ENCODE measurements at places on chromosomes 1 and 21.

DNA sequence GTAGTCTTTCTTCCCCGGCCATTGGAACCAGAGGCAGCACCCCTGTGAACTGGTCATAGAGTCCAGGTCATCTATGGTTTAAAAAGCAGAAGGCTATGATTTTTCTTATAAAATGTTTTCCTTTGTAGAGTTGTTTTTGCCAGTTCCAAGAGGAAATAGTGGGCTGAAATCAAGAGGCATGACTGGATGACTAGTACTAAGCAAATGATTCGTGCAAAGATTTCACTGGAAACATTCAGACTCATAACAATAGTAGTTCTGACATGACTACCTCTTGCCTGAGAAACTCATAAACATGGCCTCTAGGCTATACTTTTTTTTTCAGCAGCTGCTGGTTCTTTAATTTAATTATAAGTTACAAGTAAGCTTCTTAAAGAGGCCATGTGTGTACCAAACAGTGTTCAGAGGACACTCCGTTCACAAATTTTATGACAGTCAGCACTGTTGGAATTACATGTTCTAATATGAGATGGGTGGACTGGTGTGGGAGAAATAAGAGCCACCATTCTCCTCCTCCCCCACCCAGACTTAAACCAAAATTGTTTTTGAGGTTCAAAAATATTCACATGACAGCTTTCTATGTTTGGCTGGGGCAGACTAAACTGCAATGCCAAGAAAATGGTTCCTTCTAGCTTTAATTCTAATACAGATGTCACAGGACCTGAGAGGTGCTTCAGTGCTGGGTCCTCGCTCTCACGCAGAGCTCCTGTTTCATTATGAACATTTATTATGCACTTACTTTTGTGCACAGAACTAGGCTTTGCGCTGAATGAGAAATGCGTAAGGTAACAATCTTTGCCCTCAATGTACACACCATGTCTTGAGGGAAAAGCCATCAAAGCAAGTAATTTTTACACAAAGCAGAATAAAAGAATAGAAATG, 147.5 kb downstream of the ZC3H11B start:
- no peak for DNase-seq

- no peak for DNase-seq
Observed at GRCh38 chr1:157111396-157112165, 12.0 kb upstream of the ETV3L start.

DNA sequence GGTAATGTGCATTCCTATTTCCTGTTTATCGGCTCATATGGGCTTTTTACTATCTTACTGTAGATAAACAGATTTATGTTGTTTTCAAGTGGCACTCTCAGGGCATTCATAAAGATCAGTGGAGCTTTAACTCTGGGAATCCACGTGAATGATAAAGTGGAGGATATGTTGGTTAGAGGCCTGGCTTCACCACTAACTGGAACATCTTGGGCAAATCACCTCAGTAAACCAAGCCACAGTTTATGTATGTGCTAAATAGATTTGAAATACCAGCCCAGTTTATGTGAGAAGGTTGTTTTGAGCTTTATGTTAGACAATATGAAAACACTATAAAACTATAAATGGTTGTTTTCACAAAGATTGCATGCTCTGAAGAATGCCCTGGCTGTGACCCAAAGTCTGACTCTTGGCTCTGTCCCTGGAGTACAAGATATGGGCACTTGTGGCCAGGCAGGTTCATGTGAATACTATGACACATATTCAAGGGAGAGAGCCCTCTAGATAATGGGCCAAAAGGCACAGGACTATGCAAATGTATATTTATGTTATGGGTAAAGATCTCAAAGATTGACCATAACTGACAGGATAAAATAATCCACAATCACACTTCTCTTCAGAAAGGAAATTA, 36.7 kb downstream of the FAM163A start:
- DNase-seq = no peak

- no peak for DNase-seq
Observed at GRCh38 chr21:43626390-43626789, 32.9 kb downstream of the HSF2BP start.

- DNase-seq = no peak
Observed at GRCh38 chr1:237293804-237294203, 251.8 kb downstream of the RYR2 start.

DNA sequence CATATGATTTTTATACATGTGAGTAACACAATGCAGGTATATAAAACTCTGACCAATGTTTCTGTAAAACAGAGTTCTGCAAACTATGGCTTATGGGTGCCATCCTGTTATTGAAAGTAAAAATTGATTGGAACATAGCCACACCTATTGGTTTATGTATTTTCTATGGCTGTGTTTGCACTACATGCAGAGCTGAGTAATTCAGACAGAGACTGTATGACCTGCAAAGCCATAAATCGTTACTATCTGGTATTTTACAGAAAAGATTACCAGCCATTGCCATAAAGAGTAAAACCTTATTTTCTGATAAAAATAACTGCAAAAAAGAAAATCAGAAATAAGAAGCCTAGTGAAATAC, 13.1 kb downstream of the GBP1 start:
- no peak for DNase-seq

DNA sequence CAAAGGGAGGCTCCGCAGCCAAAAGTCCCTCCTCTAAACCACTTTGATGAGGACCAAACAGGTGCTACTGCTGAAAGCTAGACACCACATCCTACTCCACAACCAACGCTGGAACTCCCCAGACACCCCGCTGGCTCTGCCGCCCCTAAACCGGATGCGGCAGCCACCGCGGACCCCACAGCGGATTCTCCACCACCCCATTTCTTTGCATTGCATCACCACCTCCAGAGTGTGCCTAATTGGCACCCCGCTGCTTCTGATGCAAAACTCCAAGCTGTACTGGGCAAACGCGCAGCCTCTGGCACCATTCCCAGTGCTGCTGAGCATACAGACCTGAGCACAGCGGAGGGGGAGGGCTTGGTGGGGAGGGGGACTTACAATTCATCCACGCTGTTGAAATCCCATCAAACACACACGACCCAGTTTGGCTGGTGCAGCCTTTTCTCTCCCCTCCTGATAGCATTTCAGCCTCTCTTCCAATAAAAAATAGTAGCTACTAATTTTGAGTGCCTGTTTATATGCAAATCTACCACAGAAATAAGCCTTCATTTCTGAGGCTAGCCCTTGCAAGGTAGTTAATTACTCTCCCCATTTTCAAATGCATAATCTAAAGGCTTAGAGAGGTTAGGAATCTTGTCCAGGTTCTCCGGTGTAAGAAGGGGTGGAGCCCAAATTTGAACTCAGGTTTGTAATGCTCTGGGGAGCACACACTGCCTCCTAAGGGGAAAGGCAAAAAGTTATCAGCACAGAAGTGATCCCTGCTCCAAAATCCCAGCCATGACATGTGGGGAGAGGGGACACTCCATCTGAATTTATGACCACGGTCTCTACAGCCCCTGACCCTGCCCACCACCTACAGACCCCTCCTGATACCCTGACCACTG, 12.2 kb upstream of the RGS16 start:
- DNase-seq = peak; percentile 67

DNA sequence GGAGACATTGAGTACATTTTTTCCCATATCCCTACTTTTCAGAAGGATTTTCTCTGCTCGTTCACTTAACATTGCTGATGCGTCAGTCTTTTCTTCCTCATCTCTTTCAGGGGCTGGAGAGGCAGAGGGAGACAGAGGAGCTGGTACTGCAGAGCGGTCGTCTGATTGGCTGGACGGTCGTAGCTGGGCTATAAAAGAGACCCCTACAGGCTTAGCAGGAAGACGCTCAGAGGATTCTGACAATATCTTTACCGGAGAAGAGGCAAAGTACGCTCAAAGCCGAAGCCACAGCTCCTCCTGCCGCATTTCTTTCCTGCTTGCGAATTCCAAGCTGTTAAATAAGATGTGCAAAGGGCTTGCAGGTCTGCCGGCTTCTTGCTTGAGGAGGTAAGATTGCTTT, at the start of gene RGS4:
TSS of gene RGS4 (plus strand) at position 220 of the 400 bp plus-strand sequence. CDS start at position 344, 124 bp downstream.
- DNase-seq = no peak

- no peak for DNase-seq
Observed at GRCh38 chr1:202835548-202836072, 24.9 kb downstream of the PCAT6 start.

GRCh38 chr1:155070158-155070621, 6.7 kb downstream of the EFNA4 start:
- DNase-seq = no peak

DNA sequence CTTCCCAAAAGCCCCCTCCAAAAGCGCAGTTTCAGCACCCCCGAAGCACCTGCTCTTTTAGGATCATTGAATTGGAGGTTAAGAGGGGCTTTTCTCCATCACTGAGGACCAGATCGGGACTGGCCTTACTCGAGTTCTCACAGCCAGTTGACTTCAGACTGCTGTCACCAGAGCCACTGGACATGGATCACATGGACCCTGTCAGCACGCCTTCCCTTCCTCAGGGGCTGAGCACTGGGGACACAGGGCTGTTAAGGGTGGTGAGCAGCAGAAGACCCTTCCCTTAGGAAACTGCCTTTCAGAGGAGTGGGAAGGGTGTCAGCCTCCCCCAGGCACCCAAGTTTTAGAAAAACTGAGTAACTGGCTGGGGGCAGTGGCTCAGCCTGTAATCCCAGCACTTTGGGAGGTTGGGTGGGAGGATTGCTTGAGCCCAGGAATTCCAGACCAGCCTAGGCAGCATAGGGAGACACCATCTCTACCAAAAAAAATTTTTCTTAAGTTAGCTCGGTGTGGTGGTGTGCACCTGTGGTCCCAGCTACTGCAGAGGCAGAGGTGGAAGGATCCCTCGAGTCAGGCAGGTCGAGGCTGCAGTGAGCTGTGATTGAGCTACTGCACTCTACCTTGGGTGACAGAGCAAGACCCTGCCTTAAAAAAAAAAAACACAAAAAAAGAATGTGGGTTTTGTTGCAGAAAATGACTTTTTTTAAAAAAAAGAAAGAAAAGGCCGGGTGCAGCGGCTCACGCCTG, 584 bp upstream of the FGR start:
- no peak for DNase-seq

DNA sequence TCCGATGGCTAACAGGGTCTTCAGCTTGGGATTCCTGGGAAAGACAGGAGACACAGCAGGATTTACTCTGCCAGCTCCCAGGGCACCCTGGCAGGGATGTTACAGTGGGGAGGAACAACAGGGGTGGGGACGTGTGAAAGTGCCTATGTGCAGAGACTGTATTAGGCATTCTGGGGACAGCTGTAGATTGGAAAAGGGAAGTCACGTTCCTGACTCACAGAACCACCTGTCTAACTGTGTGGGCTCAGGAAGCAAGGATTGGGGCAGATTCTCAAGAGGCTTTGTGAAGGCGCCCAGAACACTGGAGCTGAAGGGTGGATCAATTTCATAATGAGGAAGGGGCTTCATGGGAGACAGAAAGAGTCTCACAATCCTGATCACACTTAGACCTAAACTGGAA, 4.4 kb downstream of the CHIT1 start:
- DNase-seq = no peak

GRCh38 chr1:1406101-1406820, 832 bp downstream of the MRPL20 start:
- DNase-seq = no peak

- no peak for DNase-seq
Observed at GRCh38 chr1:44884746-44885145, 41.7 kb upstream of the PTCH2 start.

GRCh38 chr1:60850084-60850483, 232.3 kb upstream of the NFIA start:
- DNase-seq = no peak

- DNase-seq = peak; percentile 48
Observed at GRCh38 chr1:46394108-46394871, at the start of gene FAAH. FAAH (plus strand) TSS chr1:46394317; CDS start chr1:46394349, 32 bp downstream.

DNA sequence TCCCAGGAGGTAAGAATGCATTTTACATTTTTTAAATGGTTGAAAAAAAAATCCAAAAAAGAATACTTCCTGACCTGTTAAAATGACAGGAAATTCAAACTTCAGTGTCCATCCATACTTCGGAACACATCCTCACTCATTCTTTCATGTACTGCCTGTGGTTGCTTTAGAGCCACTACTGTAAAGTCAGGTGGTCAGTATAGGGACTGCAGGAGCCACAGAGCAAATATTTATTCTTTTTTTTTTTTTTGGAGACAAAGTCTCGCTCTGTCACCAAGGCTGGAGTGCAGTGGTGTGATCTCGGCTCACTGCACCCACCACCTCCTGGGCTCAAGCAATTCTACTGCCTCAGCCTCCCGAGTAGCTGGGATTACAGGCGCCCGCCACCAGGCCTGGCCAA, 124.7 kb downstream of the CLIC6 start:
- no peak for DNase-seq

- DNase-seq = no peak
Observed at GRCh38 chr1:204902671-204903070, 32.0 kb downstream of the NFASC start.

- DNase-seq = no peak
Observed at GRCh38 chr1:33177996-33178540, 3.8 kb downstream of the TRIM62 start.

DNA sequence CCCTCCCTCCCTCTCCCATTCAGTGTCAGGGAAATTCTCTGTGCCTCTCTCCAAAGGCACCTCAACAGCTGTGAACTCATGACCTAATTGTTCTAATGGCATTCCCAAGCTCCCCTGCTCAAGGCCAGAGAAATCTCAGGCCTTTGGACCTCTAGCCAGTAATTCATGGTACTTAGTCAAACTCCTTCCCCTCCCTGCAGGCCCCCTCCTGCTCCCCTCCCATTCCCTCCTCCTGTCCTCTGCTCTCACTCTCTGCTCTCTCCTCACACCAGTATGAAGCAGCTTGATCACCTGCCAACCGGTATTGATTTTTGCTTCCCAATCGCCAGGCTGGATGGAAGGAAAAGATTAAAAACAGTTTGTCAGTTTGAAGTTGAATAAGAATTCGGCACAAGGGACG, 370.5 kb upstream of the PBX1 start:
- no peak for DNase-seq

- DNase-seq = no peak
Observed at GRCh38 chr1:6389971-6390370, 3.6 kb downstream of the ACOT7 start.

DNA sequence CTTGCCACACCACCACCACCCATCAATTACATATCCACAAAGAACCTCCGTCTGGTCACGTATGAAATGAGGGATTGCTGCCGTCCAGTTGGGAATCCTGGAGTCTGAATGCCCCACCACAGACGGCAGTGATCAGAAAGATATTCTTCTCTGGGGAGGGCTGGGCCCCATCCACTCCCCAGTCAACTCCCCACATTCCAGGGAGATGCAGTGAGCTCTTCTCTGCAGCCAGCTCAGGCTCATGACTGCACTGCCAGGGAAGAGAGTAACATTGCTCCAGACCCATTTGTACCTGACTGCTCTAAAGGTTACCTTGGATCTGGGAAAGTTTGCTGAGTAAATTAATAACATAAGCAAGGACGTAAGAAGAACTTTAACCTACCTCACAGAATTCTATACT, 18.3 kb downstream of the DEGS1 start:
- DNase-seq = no peak

DNA sequence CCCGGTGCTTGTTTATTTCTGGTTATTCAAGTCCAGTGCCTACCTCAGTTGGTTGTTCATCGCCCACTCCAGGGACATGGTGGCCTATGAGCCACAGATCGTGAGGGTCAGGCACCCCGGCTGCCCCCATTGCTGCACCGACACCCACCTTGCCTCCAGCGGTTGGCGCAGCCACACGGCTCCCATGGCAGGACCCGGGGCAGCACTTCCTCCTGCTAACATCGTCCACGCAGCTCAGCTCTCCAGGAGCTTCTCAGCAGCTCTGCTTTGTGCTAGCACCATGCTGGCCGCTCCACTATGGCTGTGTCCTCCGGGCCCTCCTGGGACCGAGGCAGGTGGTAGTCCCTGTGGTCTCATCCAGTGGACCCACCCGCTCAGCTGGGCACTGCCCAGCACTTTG, 13.9 kb upstream of the PRKCZ start:
- no peak for DNase-seq
